Activated CD8-positive, alpha-beta T cell treated with anti-CD3 and anti-CD28 coated beads, Interleukin-2, amount 10 ng/mL, durations not matched to agents 7 days and 5 days (primary cell): ENCODE measurements at places on chromosomes 3 and 15.

- DNase-seq: no peak
These were observed 230.3 kb upstream of the TLE3 start for GRCh38 chr15:70327856-70328678.

DNA sequence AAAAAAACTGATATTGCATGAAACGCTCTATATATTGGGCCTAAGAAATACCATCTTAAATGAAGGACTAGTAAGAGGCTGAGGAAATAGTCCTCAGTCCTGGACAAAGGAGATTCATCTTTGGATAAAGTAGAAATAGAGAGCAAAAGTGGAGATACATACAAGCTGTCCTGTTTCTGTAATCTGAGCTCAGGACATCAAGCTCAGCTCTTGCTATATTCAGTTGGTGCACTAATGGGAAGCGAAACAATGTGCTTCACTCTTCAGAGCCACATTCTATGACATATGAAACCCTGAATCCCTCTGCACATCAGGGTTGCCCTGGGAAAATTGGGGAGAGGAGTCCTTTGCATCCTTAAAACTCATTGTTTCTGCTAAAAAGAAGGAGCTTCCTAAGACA, 290.7 kb downstream of the VPS13C start:
- DNase-seq: no peak

DNA sequence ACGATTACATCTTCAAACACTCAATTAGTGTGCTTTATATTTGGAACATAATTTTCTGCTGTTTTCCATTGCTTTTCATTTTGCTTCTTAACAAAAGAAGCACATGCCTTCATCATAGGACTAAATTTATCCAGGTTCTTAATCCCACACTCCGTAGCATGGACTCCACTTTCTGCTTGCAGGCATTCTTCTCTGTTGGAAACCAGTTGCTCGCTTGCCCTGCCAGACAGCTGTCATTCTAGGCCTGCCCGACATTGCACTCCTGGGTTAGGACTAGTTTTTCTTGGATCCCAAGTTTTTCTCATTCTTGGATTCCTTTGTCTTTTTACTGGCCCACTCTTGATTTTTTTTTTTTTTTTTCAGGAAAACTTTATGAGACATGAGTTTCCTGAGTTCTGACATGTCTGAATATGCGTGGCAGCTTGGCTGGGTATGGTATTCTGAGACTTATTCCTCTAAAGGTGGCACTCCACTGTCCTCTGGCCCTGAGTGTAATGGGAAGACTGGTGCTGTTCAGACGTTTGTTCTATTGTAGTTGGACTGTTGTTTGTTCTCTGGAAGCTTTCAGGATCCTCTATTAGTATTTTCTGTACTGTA, 6.3 kb upstream of the ATP1B3 start:
- DNase-seq: no peak

DNA sequence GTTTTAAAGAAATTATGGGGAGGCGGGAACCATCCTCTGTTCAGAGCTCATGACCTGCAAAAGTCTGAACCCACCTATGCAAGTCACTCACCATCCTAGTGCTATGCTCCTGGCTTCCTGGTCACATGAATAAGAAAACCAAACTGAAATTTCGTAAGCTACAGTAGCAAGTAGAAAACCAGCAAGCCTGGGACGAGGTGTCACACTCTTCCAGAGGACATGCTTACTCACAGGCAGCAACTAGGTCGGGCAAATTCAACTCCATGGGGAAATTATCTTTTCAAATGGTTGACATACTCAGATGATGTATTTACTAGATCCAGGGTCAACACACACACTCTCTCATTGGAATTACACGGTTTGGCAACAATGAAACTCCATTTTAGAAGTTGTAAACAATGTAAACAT, 31.3 kb downstream of the LDHAL6B start:
- no peak for DNase-seq

DNA sequence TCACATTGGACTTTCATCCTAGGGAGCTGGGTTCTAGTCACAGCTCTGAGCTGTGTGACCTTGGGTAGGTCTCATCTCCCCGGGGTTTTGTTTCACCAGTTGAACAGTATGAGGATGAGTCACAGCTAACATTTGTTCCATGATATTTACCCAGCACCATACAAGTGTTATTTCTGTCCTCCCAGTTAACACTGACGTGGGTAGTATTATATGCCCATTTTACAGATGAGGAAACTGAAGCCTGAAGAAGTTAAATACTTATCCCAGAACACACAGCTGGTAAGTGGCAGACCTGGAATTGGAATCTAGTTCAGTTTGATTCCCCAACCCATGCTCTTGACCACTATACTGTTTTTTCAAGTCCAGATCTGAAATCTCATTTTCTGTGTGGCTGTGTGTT, 908 bp upstream of the RARB start:
- DNase-seq: no peak

DNA sequence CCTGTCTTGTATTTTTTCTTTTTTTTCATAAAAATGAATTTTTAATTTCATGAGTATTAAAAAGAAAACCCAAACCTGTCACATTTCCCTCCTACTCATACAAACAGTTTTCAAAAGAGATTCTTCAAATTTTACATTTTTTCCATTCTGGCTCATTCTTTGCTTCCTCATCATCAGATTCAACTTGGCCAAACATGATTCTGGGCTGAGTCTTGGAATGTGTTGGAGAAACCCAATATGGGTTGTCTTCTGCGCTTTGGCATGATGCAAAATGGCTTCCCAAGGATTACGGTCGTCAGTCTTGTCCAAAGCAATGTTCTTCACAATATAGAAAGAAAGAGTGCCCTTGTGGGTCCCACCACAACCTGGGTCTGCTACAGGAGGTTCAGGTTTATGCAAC, 12.4 kb upstream of the TM4SF4 start:
- DNase-seq: no peak

- no peak for DNase-seq
These were observed 110.8 kb downstream of the ADCY5 start for GRCh38 chr3:123337948-123338619.

GRCh38 chr15:44779761-44780160, 43.4 kb downstream of the TRIM69 start:
- DNase-seq: no peak

DNA sequence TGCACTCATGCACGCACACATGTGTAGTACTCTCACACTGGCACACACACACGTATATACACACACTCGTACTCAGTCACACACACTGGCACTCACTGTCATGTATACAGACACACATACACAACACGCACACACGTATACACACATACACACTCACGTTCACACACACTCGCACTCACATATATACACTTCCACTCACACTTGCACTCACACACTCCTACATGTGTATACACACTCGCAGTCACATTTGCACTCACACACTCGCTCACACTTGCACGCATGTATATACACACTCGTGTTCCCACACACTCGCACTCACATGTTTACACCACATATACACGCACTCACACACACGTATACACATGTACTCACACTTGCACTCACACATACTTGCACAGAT, 1.5 kb downstream of the PLA2G4F start:
- no peak for DNase-seq

- DNase-seq: no peak
These were observed 26.1 kb downstream of the POMGNT2 start for GRCh38 chr3:43079536-43080332.

GRCh38 chr3:153273767-153274435, 111.9 kb downstream of the RAP2B start:
- no peak for DNase-seq

GRCh38 chr15:78959360-78959759, 14.5 kb upstream of the CTSH start:
- DNase-seq: no peak

DNA sequence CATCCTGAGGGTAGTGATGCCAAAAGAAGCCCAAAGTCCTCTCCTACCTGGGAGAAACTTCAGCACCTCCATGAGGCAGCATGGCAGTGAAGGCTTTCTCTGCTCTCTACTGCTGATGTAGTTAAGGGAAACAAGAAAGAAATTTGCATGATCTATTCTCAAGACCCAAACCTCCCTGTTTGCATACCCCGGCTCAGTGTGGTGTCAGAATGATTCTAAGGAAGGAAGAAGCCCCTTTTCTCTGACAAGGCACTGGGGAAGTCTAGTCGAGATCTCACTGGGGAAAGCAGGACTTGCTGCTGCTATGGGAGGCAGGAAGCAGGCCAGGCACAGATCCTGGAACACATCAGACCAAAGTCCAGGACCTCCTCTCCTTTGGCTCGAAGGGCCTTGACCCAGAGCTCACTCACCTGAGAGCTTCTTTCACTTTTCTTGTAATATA, 89.4 kb upstream of the ICE2 start:
- no peak for DNase-seq

GRCh38 chr3:42022355-42022754, 60.5 kb upstream of the ULK4 start:
- DNase-seq: no peak

DNA sequence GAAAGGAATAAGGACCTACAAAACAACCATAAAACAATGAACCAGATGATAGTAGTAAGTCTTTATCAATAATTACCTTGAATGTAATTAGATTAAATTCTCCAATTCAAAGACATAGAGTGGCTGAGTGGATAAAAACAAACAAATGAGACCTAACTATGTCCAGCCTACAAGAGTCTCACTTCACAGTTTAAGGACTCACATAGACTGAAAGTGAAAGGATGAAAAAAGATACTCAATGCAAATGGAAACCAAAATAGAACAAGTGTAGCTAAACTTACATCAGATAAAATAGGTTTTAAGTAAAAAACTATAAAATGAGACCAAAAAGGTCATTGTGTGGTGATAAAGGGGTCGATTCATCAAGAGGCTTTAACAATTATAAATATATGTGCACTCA, 21.9 kb upstream of the NR1I2 start:
- DNase-seq: no peak

DNA sequence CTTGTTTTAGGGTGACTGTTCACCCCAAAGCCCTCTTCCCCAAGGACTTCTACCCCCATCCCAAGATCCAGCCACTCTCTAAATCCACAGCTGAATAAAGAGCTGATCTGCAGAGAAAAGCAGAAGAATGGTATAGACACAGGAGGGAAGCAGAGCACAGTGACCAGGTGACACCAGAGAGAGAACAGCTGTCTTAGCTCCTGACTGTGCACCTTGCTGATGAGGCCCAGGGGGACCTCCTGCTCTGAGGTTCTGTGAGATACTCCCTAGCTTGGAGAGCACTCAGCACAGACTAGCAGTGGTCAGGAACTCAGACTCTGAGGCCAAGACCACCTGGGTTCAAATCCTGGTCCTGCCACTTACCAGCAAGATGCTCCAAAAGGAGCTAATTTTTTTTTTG, 17.7 kb downstream of the MCF2L2 start:
- DNase-seq: no peak

DNA sequence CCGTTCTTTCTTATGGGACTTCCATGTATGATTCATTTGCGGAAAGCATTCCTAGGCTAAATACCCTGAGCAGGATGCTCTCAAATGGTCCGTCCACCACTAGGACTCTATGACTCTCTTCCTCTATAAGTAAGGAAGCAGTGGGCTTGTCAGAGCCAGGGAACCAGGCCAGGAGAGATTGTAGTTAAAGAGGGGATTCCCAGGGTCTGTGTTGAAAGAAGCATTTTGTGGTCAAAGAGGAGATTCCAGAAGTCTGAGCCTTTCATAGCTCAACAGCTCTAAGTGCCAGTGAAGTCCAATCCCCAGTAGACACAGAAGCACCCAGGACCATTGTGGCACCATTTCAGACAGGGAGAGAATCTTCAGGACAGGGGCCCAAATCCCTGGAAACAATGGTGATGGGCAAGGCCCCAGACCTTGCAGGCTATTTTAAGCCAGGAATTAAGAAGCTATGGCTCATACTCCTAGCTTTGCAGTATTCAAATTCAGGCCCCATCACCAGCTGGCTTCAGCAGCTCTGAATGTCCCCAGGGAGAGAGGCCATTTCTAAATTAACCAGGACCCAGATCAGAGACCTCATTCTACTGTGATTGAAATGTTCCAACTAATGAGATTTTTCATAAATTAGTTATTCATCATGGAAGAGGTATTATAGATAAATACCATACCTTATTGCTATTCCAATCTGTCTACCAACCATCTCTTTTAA, 81.7 kb downstream of the CD47 start:
- no peak for DNase-seq

GRCh38 chr3:58628823-58629562, 37.6 kb downstream of the FAM3D start:
- no peak for DNase-seq

- no peak for DNase-seq
These were observed 133.6 kb upstream of the ICE2 start for GRCh38 chr15:60612400-60613048.

GRCh38 chr3:51679318-51679717, 8.3 kb downstream of the TEX264 start:
- DNase-seq: no peak

- no peak for DNase-seq
These were observed 13.4 kb downstream of the NR2E3 start for GRCh38 chr15:71823801-71824200.

GRCh38 chr15:101090428-101090790, 161.4 kb downstream of the CHSY1 start:
- peak; percentile 41 for DNase-seq

DNA sequence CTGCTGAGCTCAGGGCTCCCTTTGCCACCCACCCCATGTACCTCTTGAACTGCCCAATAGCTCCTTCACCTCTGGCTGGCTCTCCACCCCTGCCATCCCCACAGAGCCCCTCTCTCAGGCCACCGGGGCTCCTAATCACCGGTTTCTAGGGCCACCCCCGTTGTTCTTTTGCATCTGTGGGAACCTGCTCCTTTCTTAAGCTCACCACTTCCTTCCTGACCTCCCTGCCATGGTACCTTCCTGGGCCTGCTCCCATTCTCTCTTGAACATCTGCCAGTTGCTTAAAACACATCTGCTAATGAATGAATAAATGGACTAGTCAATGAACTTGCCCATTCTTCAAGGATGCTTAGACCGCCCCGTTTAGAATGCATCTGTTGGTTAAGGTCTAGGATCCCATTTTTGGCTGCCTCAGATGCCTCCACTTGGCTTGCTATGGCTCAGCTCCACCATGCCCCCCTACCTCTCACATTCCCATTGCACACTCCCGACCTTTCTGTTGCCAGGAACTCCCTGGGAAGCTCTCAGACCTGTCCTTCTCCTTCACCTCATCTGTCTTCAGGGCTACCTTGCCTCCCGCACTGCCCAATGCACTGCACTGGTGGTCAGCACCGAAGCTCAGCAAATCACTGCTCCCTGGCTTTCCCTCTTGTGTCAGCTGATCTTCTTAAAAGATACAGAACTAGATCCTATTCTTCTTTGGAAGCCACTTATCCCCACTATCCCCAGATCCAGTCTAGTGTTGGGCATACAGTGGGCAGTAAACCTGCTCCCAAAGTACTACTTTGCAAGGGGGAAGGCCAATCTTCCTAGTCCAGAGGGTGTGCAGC, 9.1 kb downstream of the AMOTL2 start:
- DNase-seq: no peak

DNA sequence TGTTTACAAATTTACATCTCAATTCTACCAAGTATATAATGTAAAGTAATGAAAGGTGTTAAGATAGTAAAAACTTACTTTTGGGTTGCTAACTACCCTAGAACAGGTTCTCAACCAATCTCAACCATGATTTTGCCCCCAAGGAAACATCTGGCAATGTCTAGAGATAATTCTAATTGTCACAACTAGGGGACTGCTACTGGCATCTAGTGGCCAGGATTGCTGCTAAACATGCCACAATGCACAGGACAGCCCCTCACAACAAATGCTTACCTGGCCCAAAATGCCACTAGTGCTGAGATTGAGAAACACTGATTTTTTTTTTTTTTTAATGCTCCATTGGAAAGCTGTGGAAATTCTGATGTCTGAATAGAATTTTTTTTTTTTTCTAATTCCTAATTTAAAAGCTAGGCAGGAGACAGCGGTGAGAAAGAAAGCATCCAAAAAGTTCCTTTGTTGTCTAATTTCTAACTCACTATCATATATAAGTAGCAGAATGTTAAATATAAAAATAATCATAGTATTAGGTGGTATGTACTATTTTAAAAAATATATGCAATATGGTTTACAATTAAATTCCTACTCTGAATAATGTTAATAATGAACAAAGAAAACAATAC, 81.5 kb downstream of the TJP1 start:
- no peak for DNase-seq
